ENCODE measurements at places on chromosomes 16 and 17.

DNA sequence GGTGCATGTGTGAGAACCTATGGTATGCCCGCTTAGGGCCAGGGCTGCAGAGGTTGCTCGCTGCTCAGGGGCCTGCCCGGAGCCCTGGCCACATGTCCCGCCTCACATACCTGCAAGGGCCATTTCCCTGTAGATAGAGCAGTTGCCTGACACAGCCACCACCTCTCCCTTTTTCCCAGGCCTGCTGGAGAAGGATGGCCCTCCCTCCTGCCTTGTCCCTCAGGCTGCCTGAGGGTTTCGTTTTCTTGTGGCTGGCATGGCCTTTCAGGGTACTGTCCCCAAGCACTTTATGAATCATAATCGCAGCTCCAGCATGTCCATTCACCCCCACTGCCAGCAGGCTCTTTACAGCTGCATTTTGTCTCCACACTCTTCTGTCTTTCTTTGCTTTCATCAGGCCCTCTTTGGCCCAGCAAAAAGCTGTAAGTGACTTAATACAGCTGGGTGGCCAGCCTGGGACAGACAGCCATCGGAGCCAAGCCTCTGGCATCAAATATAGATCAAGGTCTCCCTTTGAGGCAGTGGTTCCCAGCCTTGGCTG, 65.7 kb downstream of the MPRIP start:
- DNase-seq = no peak

- no peak for DNase-seq
Measured at GRCh38 chr16:85657267-85657650, 31.5 kb downstream of the GINS2 start.

GRCh38 chr17:17737961-17738894, 57.0 kb downstream of the RAI1 start:
- DNase-seq = no peak

DNA sequence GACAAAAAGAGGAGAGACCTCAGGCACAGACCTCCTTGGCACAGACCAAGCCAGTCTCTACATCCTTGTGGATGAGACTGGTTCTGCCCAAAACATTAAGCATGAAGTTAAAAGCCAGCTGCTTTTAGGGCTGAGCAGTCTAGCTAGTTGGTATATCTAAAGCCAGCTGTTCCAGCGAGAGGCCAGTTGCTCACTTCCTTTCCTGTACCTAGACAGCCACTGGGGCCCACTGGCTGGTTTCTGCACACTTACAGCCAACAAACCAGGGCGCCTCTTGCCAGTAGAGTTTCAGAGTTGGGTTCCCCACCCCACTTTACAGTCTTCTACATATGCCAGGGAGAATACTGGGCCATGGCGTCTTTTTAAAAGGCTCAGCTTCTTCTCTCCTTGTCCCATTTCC, 242.4 kb downstream of the ZFHX3 start:
- no peak for DNase-seq
